ENCODE measurements at places on chromosomes 12 and 14. TPM values are rescaled to one million over a fixed set of nuclear protein-coding genes. Genes with fewer than 3 reads are reported as not detected.

The CDCA4 gene
- total RNA-seq = 4.0 TPM

The RBP5 gene
- total RNA-seq = not detected

The IRAK3 gene
- 111 TPM for total RNA-seq

The TEX52 gene
- total RNA-seq = not detected

The BDKRB2 gene
- total RNA-seq = 2.1 TPM

The CMTM5 gene
- not detected for total RNA-seq

The NGB gene
- total RNA-seq = not detected

The DNAH10 gene
- 0.19 TPM for total RNA-seq

The LMNTD1 gene
- not detected for total RNA-seq

The SRGAP1 gene
- 25.0 TPM for total RNA-seq

The HOXC11 gene
- total RNA-seq = not detected

The OAS3 gene
- 15.5 TPM for total RNA-seq

The KRT80 gene
- total RNA-seq = not detected

The SLC7A7 gene
- total RNA-seq = 25.9 TPM

The TAS2R20 gene
- 4.4 TPM for total RNA-seq

The SLC17A8 gene
- total RNA-seq = 0.17 TPM

The SPX gene
- 51.7 TPM for total RNA-seq

The TIGAR gene
- 3.1 TPM for total RNA-seq

The IFNG-AS1 gene
- total RNA-seq = not detected

The PTPRR gene
- total RNA-seq = not detected

The STRN3 gene
- total RNA-seq = 34.8 TPM

The PRKCH gene
- total RNA-seq = 46.3 TPM

The CSRP2 gene
- total RNA-seq = 14.8 TPM

The CLEC9A gene
- total RNA-seq = not detected

The CHGA gene
- not detected for total RNA-seq

The EFCAB11 gene
- total RNA-seq = 8.5 TPM

The PGF gene
- total RNA-seq = 3.5 TPM

The KRT1 gene
- not detected for total RNA-seq

The TMPRSS12 gene
- not detected for total RNA-seq

The ACSS3 gene
- 92.1 TPM for total RNA-seq

Data from subcutaneous adipose tissue (tissue), 4 donors.